ENCODE measurements at places on chromosomes 3 and 15. TPM values are rescaled to one million over a fixed set of nuclear protein-coding genes. Genes with fewer than 3 reads are reported as not detected.

DNA sequence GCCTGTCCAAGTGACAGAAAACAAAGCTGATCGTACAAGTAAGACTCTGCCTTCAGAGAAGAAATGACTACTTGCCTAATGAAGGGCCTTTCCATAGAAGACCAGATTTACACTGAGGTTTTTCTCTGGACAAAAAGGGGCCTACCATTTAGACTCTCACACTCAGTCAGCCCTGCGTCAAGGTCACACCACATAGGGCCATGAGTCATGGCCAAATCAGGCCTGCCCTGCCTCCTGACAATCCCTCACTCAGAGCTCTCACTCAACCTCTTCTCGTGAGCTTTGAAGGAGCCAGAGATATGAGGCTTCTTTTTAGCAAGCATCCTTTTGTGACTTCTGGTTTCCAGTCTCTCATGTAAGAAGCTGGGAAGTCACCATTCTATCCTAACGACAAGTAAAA lies 68.1 kb upstream of the NMNAT3 start:
- no peak for DNase-seq

- no peak for DNase-seq
Measured at GRCh38 chr15:36769098-36769497, 189.7 kb downstream of the CDIN1 start.

GRCh38 chr15:98903377-98904018 lies 104.1 kb downstream of the PGPEP1L start:
- no peak for DNase-seq

- no peak for DNase-seq
Measured at GRCh38 chr15:101451846-101452245, 37.7 kb downstream of the PCSK6 start.

DNA sequence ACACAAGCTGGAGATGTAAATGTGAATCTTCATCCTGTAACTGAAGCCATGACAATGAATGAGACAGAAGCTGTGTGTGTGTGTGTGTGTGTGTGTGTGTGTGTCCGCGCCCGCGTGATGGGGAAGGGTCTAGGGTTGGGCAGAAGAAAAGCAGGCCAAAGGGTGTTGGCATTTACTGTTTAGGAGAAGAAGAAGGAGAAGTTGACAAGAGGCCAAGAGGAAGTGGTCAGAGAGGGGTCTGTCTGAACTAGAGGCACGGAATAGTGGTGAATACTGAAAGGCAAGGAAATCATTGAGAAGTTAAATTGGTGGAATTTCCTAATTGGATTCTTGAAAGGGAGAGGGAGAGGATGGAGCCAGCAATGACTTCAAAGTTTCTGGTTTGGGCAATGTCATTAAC lies 5.6 kb upstream of the NCEH1 start:
- DNase-seq: no peak

DZIP3 gene
- total RNA-seq: 4.7 TPM

DNA sequence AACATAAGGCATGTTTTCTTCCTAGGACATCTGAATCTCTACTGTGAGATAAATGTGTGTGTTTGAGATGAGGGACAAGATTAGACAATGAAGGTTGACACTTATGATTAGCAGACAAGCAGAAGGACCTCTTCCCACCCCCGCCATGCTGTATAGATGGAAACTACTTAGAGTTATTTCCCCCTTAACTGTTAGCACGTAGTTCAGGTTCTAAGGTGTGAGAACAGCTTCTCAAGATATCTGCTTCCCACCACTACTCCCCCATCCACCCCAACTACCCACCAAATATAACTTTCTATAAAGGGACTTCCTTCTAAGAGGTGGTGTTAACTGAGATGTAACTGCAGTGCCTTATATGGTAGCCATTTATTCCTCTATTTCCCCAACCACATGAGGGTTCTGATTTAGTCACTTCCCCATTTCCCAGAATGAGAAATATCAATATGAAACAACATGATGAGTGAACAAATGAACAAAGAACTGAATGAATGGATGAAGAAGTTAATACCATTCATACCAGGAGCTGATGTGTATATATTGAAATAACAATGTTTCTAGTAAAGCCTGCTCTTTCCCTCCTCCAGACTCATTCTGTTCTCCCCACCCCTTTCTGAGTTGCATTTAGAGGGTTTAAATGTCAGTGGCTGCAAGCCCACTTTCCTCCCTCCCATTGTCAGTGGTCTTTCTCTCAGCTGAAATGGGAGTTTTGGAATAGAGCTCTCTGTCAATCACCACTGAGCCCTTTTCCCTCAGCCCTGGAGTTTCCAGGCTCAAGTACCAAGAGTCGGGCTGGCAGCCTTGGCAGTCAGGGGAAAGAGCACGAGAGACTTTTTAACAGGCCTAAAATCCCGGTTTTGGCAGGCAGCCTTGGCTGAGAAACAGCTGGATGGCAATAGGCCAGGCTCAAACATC lies 7.7 kb upstream of the RFTN1 start:
- DNase-seq: no peak

TIGIT gene
- total RNA-seq: not detected

GRCh38 chr3:129413687-129414506 lies 14.5 kb downstream of the EFCAB12 start:
- no peak for DNase-seq

GRCh38 chr3:36486009-36486795 lies 105.9 kb downstream of the STAC start:
- DNase-seq: no peak

DNA sequence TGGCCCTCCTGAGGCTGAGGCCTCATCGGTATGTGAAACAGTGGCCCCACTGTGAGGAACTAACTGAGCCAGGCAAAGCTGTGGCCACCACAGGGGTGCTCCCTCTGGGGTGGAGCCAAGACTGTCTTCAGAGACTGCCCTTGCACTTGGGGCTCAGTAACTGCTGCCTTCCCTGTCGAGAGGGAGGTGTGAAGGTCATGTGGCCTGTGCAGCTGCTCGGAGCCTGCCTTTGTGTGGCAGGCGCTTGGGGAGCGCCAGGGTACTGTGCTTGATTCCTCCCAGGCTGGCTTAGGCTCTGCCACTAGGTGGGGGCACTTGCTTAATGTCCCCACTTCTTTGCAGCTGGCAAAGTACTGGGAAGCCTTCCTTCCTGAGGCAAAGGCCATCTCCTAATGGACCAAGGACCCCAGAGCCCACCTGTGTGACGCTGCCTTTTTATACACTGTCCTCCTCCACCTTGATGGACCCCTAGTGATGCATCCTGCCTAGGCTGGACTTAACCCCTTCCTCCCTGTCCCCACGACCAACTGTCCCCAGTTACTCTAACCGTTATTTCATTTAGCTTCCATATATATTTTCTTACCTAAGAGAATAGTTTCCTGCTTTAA lies 14.2 kb upstream of the SNX22 start:
- DNase-seq: no peak

DNA sequence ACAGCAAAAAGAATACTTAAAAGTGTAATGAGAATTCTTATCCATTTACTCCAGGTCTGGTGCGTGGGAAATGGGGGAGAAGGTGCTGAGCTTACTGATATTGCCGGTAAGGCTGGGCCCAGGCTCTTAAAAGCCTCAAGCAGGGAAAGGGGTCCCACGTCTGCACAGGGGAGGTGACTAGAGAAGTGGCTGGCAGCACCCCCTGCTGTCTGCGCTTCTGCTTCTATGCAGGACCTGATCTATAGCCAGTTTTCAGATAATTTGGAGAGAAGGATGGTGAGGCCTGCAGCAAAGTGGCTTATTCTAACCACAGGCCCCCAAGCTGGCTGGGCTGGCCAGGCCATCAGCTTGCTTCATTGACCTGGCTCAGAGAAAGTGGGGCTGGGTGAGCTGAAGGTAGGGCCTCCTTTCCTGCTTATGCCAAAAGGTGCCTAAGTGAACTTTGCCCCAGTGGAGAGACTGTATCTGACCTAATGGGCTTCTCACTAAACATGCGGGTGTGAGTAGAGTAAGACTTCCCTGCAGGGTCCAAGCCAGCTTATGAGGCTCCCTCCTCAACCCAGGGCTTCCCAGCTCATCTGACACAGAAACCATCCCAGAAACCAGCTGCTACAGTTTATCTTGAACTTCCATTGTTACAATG lies 30.9 kb upstream of the ATP1B3 start:
- DNase-seq: no peak

GRCh38 chr3:144809380-144809779 lies 837.8 kb downstream of the DIPK2A start:
- DNase-seq: no peak

- DNase-seq: no peak
Measured at GRCh38 chr15:42800731-42801474, 64.0 kb upstream of the CDAN1 start.

GRCh38 chr3:119069725-119070124 lies 35.1 kb upstream of the IGSF11 start:
- no peak for DNase-seq

- no peak for DNase-seq
Measured at GRCh38 chr3:3798631-3799113, 559 bp upstream of the LRRN1 start.
